Activated CD4-positive, alpha-beta T cell treated with anti-CD3 and anti-CD28 coated beads, Interleukin-2, amount 10 ng/mL, durations not matched to agents 7 days and 5 days (primary cell): ENCODE measurements at places on chromosomes 7 and 10. TPM values are rescaled to one million over a fixed set of nuclear protein-coding genes. Genes with fewer than 3 reads are reported as not detected.

DNA sequence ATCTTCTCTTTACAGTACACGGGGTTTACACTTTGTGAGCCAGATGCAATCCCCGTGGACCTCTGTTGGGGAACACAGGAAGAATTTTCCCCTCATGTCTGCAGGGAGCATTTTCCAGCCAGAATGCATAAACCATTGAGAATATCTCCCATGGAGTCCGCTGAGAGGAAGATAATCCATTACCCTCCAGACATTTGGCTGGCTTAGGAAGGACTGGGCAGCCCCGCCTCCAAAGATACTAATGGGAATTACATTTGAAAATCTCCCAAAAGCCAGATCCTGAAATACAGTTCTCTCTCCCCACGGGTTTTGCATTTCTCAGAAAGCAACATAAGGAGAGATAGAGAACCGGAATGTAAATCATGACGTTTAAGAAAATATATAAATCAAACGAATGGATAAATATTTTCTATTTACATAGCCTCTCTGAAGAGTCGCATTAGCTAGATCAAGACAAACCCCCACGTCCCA lies 53.5 kb downstream of the TRIL start:
- DNase-seq: no peak
- no peak overlapping the region for H3K27ac ChIP-seq
- no peaks in the 10 kb centered on the region for H3K36me3 ChIP-seq

DNA sequence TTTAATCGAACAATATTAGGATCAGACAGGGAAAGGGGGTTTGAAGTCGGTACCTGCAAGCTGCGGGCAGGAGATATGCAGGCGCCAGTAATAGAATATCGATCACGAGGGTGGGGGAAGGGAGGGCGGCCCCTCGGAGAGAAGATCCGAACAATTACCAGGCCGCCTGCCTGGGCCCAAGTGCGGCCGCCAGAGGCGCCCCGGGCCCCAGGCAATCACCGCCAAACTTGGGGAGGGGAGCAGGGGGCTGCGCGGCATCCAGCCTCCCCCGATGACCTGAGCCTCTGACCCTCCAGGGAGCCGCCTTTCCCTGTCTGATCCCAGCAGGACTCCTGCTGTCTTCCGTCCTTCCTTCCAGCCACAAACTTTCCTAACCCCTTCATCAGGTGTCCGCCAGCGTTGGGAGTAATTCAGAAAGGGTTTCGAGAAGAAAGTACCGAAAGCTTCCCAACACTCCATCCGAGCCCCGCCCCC lies 1.1 kb downstream of the NKX1-2 start:
- H3K27ac ChIP-seq: no peak overlapping the region
- no peaks in the 10 kb centered on the region for H3K36me3 ChIP-seq
- no peak for DNase-seq

- DNase-seq: no peak
- no peaks in the 10 kb centered on the region for H3K27me3 ChIP-seq
- H3K4me1 ChIP-seq: no peaks in the 10 kb centered on the region
- no peak overlapping the region for H3K4me3 ChIP-seq
- H3K27ac ChIP-seq: no peak overlapping the region
Measured at GRCh38 chr10:112778579-112778978, 171.5 kb upstream of the TCF7L2 start.

- peaks cover 45% of the 10 kb centered on the region for H3K4me1 ChIP-seq
- no peak for DNase-seq
- peak overlapping the region; percentile 9 for H3K27ac ChIP-seq
Measured at GRCh38 chr10:35217455-35217854, 90.8 kb downstream of the CREM start.

- H3K36me3 ChIP-seq: no peaks in the 10 kb centered on the region
- no peaks in the 10 kb centered on the region for H3K4me1 ChIP-seq
- DNase-seq: no peak
Measured at GRCh38 chr7:51446785-51447184, 130.2 kb upstream of the COBL start.

- DNase-seq: no peak
- H3K36me3 ChIP-seq: no peaks in the 10 kb centered on the region
- no peak overlapping the region for H3K27ac ChIP-seq
- H3K4me3 ChIP-seq: no peak overlapping the region
- H3K4me1 ChIP-seq: no peaks in the 10 kb centered on the region
Measured at GRCh38 chr10:126223512-126224067, 164.7 kb downstream of the ADAM12 start.

- H3K36me3 ChIP-seq: no peaks in the 10 kb centered on the region
- H3K4me1 ChIP-seq: peaks cover 38% of the 10 kb centered on the region
- peak; percentile 50 for DNase-seq
- H3K27me3 ChIP-seq: no peaks in the 10 kb centered on the region
Measured at GRCh38 chr10:4034907-4035598, 250.0 kb upstream of the KLF6 start.

DNA sequence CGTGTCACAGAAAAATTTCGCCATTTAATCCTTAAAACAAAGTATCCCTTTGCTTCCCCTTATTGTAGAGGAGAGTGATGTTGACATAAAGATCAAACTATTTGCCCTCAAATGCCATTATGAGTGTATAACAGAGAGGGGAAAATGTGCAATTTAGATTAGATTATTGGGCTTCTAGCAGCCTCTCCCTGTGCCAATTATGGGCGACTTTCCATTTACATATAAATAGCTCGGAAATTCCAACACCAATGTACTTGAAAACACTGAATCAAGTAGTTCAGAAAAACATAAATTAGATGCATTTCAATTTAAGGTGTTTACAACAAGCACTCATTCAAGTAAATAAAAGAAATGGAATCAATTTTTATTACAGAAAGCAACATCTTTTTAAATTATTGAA lies 64.6 kb upstream of the LRRN3 start:
- H3K4me3 ChIP-seq: no peak overlapping the region
- peaks cover 54% of the 10 kb centered on the region for H3K36me3 ChIP-seq
- DNase-seq: no peak
- H3K4me1 ChIP-seq: peaks cover 85% of the 10 kb centered on the region
- H3K27ac ChIP-seq: peak overlapping the region; percentile 84

GRCh38 chr7:47771336-47771989 lies 176.8 kb downstream of the PKD1L1 start:
- no peaks in the 10 kb centered on the region for H3K36me3 ChIP-seq
- no peak for DNase-seq
- no peak overlapping the region for H3K4me3 ChIP-seq
- H3K27me3 ChIP-seq: peaks cover 2% of the 10 kb centered on the region
- no peak overlapping the region for H3K27ac ChIP-seq

DNA sequence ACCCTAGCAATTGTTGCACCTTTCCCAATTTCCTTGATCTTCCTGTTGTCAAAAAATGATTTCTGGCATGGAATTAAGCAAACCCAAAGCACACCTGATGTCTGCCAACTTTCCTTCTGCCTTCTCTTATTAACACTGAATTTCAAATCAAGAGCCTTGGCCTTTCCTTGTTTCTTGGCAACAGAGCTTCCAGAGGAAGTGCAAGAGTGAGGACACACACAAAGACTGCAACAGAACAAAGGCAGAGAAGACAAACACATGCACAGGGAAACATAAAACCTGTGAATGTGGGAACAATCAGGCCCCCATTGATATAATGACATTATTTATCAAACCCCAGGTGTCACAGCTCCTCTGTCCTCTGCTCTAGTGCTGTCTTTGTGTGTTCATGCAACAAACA lies 73.0 kb upstream of the IL6 start:
- no peaks in the 10 kb centered on the region for H3K36me3 ChIP-seq
- no peak for DNase-seq
- no peak overlapping the region for H3K27ac ChIP-seq
- peaks cover 7% of the 10 kb centered on the region for H3K27me3 ChIP-seq

Gene FBH1
- total RNA-seq: 55.3 TPM

DNA sequence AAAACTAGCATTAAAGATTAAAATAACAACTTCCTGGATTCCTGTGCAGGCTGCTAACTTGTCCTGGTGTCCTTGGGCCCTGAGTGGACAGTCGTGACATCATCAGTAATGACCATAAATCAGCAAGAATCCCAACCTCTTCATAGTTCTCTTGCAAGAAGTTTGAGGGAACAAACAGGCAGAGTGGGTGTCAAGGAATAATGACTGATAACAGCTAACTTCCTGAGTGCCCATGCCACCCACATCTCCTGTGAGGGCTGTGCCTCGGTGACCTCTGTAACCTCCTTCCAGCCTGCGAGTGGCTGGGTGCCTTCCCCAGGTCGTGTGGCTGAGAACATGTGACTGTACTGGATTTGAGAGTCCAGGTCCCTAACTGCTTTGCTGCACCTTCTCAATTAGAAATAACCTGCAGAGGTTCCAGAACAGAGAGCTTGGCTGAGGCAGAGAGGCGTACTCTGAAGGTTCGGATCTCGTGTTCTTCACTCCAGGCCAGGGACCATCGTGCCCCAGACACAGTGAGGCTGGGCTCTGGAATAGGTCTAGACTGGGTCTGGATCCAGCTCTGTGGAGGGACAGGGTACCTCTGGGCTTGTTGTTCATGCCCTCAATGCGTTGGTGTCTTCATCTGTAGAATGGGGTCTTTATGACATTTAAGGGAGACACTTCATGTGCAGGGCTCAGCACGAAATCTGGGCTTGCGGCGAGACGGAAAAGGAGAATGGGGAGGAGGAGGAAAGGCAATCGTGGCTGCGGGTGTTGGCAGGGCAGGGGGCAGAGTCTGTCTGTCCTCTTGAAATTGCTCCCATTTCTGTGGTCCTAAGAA lies 313.1 kb upstream of the ZNF32 start:
- peaks cover 25% of the 10 kb centered on the region for H3K27me3 ChIP-seq
- H3K4me3 ChIP-seq: no peak overlapping the region
- no peaks in the 10 kb centered on the region for H3K36me3 ChIP-seq
- H3K4me1 ChIP-seq: peaks cover 5% of the 10 kb centered on the region

- H3K27ac ChIP-seq: no peak overlapping the region
- no peak overlapping the region for H3K4me3 ChIP-seq
- no peaks in the 10 kb centered on the region for H3K27me3 ChIP-seq
Measured at GRCh38 chr7:101724957-101725356, 92.5 kb upstream of the CUX1 start.

Gene TFPI2
- not detected for total RNA-seq

GRCh38 chr7:140623980-140624379 lies 16.6 kb downstream of the DENND2A start:
- no peaks in the 10 kb centered on the region for H3K36me3 ChIP-seq
- no peaks in the 10 kb centered on the region for H3K4me1 ChIP-seq
- DNase-seq: no peak
